ENCODE measurements at places on chromosomes 6 and 20.

DNA sequence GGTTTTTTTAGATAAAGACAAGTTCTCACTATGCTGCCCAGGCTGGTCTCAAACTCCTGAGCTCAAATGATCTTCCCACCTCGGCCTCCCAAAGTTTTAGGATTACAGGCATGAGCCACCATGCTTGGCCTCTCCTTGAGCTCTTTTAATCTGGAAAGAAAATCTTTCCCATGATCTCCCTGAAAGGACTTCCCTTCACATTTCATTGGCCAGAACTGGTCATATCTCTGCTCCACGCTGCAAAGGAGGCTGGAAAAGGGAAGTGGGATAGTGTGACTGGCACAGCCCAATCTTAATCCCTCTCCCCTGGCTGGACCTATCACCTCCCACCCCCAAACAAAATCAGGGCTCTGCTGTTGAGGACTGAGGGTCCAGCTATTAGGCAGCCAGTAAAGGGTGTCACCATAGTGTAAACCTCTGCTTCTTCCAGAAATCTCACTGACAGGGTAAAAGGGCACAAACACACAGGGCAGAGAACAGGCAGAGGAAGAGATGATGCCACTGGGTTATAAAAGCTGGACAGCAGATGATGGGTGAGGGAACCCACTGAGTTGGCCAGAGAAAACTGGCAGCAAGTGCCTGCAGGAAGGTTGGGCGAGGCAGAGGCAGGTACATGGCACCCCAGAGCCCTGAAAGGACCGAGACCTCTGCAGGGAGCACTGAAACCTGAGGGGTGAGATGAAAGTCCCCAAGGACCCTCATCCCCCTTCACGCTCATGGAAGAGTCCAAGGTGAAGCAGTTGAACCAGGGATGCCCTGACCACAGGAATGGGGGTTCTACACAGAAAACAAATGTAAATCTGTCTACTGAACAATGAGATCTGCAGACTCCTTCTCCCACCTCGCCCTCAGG is 83.1 kb upstream of the PTPN1 start:
- no peak for DNase-seq

- peak; percentile 23 for DNase-seq
Measured at GRCh38 chr6:159633196-159633595, 59.8 kb downstream of the SOD2 start.

DNA sequence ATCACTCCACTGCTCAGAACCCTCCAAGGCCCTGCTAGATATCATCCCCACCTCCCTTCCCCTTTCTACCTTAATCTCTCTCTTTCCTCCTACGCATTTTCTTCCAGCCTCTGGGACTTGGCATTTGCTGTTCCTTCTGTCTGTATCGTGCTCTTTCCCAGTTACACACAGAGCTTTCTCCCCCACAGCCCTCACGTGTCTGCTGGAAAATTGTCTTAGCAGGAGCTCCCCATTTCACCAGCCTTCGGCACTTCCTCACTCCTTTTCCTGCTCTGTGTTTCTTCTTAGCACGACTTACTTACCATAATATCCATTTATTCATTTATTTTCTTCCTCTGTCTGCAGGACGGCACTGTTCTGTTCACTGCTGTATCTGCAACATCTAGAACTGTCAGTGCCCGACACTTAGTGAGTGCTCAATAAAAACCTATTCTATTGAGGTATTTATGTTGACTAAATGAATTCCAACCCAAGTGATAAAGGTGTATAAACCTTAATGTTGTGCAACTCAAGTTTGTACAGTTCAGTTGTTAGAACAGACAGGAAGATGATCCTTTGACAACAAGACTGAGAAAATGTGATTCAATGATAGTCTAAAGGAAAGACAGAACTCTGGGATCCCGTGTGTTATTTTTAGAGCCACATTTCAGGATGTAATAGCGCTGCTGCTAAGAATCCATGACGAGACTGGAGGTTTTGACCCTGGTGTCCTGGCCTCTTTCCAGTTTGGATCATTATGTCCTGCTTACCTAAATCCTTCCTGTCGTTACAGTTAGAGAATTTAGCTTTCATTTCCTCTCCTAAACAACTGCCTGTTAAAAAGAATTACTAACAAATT is 170.1 kb upstream of the LAMP5 start:
- peak; percentile 84 for DNase-seq

DNA sequence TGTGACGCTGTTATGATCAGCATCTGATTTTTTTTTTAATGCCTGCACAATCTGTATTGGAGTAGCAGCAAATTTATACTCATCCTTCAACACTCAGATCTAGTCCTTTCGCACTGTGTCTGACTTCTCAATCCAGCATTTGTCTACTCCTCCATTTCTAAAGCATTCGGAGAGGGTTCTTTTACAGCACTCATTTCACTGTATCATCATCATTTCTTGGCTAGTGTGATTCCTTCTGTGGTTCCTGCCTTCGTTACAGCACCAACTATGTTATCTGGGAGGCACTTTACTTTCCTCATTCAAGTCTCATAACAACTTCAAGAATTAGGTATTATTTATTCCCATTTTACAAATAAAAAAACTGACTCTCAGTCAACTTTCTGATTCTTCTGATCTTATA is 18.0 kb downstream of the NUDT3 start:
- DNase-seq, result no peak

GRCh38 chr6:79231666-79232065 is 2.8 kb downstream of the HMGN3 start:
- no peak for DNase-seq

DNA sequence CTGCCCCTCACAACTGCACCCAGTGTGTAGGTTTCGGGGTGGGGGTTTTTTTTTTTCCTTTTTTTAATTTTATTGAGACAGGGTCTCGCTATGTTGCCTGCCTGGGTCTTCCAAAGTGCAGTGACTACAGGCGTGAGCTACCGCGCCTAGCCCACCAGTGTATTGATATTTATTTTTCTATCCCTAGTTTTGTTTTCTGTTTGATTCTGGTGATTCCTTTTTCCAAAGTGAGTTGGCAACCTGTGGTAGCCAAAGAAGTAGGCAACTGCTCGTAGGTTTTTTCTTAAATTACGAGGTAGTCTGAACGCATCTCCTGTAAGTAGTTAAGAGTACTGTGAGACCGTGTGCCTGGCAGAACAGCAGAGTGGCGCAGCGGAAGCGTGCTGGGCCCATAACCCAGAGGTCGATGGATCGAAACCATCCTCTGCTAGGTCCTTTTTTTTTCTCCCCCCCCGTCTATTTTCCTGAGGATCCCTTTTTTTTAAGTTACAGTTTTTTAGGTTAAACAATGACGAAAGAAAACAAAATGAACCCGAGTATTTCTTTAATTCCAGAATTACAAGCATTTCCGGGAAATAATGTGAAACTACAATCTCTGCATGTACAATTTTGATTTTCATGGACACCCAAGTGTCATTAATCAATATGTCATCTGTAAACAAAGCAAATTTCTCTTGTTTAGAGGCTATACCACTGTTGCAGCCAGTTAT is 78.7 kb upstream of the BTN3A2 start:
- DNase-seq, result peak; percentile 68

DNA sequence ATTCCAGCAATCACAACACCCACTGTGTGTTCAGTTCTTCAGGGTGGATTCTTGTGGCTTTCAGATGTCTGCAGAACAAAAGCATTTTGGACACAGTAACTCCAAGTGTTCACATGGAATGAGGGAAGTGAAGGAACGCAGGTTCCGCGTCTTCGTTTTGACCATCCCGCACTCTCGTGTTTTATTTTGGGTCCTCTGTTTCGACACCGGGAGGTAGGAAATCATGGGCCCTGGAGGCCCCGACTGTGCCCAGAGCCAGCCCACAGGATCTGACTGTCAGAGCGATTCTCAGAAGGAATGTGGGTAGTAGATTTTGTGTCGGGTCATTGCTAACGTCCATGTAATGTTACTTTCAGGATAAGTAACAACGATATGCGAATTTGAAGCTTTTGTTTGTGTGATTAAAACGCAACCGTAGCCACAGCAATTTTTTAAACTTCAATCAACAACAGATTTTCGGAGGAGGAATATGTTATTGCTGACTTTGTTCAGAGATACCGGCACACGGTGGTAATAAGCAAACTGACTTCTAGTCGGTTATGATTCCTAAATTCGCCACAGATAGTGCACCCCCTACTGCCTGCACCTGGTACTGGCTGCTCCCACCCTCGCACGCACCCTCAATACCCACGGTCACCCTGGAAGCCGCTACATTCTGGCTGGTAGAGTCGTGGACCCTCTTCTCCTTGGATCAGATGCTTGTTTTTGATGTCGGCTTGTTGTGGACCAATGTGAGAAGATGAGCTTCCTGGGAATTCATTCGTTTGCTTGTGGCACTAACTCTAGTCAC is 10.5 kb downstream of the NPEPL1 start:
- no peak for DNase-seq

DNA sequence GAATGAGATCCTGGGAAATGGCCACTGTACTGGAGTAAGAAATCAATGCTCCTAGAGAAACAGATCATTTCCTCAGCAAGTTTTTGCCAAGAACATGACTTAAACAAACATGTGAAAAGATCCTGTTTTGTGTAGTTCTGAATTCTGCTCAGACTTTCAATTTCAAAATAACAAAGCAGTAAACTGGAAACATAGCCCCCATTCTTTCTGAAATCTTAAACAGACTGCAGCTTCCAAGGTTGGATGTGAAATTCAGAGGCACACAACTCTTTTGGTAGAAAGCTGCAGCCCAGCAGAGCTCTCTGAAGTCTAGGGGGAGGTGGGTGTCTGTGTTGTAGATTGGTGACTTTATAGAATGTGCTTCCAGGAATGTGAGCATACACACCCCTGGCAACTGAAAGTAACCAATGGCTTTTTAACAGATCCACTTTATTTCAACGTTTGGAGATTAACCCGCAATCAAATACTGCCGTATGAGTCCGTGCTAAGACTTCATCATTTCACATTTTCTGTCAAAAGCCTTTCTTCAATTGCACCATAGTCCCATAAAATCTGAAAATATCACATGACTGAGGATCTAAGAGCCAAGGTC is 86.4 kb downstream of the ATXN1 start:
- DNase-seq, result peak; percentile 69

GRCh38 chr6:136072691-136073090 is 177.4 kb downstream of the MTFR2 start:
- DNase-seq, result no peak

- no peak for DNase-seq
Measured at GRCh38 chr6:168303982-168304751, 15.4 kb downstream of the DACT2 start.

DNA sequence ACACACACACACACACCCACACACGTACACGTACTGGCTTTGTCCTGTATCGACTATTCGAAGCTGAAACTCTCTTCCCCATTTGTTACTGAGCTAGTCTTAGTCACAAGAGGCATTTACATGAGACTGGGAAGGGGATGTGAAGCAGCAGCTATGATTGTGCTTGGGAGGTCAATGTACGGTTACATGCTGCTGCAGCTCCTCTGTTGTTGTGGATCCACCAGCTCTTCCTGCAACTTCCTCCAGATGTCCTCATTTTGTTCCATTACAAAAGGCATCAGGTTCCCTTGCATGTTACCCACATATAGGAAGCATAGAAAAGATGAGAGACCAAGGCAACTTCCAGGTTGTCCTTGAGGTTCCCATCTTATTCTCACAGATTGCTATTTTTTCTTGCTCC is 612.4 kb upstream of the IMPG1 start:
- DNase-seq, result peak; percentile 6

DNA sequence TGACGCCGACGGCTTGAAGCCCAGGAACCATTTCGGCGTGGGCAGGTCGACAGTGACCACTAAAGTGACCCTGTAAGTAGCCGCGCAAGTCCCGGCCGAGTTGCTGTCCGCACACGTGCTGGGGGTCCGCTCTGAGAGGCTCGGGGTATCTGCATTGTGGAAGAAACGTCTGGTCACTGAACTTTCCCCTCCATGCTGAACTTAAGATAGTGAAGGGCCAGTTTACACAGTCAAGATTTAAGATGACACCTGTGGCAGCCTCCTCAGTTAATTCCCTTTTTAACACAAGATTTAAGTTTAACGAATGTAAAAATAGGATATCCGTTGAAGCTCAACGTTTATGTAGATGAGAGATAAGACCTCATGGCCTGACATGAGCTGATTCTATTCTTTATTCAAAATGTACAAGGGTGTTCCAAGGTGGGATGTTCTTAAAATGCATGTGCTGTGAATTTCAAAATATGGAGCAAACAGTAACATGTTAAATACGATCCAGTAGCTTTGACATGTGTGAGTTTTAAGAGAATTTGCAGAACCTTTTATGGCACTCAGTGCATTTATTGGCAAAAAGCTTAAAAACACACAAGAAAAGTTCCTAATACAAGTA is 116.2 kb downstream of the RTN4IP1 start:
- DNase-seq, result peak; percentile 31

DNA sequence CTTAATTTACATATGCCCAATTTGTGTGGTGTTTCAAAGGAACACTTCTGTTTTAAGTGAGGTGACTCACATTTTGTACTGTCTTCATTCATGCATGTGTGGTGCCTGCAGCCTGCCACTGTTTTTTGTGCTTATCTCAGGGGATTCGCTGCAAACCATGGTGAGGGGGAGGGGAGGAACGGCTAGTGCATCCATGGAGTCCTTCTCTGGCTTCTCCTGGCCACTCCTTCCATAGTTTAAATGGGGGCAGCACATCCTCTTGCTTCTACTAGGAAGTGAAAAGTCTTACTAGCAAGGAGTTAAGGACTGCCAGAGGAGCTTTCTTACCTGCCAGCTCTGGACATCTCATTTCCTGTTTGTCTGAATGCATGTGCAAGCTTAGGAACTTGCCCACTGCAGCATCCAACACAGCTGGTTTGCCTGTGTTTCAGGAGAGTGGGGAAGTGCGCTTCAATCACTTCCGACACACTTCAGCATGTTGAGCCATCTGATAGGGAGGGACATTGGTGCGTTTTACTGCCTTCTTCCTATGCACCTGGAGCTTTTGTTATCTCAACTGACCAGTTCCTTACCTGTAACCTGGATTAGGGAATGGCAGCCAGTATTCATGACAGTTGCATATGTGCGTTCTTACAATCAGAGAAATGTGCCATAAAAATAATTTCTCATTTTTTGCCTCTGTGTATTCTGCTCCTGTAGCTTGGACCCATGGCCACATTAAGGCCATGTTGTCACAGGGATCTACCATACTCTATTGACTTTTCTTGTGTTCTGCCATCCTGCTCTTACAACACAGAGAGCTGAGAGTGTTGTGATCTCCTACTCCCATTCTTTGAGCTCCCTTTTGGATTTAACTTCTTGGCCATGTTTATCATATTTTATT is 211.3 kb downstream of the ARID1B start:
- DNase-seq, result peak; percentile 25

GRCh38 chr6:106894978-106895702 is 79.4 kb downstream of the CD24 start:
- DNase-seq, result peak; percentile 47
